ENCODE measurements at places on chromosomes 13 and 19.
A peak's percentile ranks its signal among the peaks of the same experiment; 100 is the strongest.

- DNase-seq: no peak
Measured at GRCh38 chr13:44809190-44809589, 180.1 kb downstream of the NUFIP1 start.

DNA sequence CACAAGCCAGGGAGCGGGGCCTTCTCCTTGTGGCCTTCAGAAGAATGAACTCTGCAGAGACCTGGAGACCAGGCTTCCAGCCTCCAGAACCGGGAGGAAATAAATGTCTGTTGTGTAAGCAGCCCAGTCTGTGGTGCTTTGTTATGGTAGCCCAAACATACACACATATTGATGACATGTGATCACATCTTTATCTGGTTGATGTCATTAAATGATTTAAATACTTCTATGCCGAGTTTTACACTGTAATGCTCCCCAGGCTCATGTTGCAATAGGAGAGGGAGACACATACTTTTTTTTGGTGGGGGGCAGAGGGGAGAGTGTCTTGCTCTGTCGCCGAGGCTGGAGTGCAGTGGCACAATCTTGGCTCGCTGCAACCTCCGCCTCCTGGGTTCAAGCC, 188.0 kb upstream of the IRS2 start:
- no peak for DNase-seq

DNA sequence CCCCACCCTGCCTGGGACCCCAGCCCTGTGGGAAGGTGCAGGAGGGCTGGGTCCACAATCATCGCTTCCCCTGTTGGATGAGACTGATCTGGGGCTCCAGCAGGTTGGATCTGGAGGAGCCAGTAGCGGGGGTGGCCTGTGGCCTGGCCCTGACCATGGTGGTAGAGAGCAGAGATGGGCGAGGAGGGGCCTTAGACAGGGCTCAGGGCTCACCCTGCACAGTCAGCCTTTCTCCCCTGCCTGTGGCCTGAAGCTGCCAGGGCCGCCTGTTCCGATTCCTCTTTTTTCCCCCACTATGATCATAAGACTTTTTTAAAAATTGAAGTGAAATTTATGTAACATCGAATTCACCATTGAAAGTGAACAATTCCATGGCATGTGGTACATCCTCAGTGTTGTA, 18.2 kb downstream of the SIN3B start:
- no peak for DNase-seq

- DNase-seq: no peak
Measured at GRCh38 chr13:96119921-96120320, 30.0 kb downstream of the HS6ST3 start.

DNA sequence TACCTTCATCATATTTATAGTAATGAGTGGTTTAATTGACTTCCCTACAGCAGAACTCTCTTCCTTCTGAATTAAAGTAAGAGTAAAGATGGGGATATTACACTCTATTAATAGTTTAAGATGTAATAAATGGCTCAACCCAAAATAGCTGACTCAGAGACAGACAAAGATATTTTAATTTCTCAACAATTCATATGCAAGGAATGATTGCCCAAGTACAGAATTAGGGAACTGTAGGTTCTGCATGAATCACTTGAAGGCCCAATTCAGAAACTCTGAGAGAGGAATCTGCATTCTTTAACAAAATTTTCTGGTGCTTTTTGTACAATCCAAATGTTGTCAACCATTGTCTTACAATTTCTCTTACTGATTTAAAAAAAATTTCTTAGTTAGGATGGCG, 42.9 kb upstream of the PCDH9 start:
- no peak for DNase-seq

- no peak for DNase-seq
Measured at GRCh38 chr19:32877323-32877912, 7.9 kb upstream of the SLC7A9 start.

DNA sequence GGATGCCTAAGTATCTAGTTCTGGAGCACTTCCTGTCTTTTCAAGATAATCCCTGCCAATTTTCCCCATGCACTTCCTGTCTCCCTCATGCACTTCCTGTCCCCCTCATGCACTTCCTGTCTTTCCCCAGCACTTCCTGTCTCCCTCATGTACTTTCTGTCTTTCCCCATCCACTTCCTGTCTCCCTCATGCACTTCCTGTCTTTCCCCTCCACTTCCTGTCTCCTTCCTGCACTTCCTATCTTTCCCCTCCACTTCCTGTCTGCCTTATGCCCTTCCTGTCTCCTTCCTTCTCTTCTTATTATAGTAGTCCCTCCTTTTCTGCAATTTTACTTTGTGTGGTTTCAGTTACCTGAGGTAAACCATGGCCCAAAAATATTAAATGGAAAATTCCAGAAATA, 3.0 kb upstream of the TNNT1 start:
- DNase-seq: no peak

DNA sequence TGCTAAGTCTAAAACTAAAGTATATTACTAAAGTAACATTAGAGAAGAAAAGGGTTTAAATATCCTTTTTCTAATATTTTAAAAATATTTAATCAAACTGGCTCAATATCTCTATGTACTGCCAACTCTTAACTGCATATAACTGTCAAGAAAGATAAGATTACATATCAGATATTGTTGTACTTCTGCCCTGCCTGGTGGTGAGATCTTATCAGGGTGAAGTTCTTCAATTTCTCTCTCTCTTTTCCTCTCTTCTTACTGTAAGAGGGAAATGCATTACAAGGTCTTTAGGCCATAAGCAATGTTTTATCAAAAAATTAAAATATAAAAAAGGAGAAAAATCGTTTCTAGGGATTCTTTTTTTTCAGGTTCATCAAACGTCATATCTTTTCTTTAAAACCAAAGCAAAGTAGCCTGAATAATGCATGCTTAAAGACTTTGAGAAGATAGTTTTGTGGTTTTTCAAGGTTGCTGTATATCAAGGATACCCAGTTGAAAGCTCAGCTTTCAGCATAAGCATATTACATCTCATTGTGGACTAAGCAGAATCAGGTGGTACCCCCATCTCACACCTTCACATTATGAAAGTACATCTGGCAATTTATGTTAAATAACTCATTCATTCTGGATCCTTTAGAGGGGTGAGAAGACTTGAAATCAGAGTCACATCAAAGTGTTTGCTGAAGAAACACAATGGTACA, 1625.7 kb upstream of the SLC10A2 start:
- no peak for DNase-seq

DNA sequence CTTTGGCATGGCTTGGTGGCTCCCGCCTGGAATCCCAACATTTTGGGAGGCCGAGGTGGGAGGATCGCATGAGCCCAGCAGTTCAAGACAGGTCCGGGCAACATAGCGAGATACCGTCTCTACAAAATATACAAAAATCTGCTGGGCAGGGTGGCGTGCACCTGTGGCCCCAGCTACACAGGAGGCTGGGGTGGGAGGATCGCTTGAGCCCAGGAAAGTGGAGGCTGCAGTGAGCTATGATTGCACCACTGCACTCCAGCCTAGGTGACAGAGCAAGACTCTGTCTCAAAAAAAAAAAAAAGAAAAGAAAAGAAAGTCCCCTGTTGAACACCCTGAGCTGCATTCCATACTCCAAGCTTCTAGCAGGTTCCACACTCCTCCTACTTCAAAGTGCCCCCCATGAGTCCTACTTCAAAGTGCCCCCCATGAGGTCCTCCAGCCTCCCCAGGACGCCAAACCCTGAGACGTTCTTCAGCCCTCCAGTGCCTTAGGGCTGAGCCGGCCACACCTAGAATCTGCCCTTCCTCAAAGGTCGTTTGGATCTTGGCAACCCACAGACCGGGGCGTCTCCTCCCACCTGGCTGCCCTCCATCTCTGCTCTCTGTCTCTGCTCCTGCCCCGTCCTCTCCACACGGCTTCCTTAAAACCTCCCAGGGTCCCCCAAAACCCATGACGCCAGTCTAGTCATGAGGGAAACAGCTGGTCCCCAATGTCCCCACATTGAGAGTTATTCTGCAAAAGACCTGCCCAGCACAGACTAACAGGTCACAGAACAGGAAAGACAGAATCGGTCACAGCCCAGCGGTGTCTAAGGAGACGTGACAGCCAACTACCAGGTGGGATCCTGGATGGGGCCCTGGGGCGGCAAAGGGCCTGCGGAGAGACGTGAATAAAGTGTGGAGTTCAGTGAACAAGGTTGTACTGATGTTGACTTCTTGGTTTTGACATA, 4.8 kb downstream of the TJP3 start:
- no peak for DNase-seq

GRCh38 chr13:34678154-34678553, 263.9 kb upstream of the NBEA start:
- peak; percentile 37 for DNase-seq

DNA sequence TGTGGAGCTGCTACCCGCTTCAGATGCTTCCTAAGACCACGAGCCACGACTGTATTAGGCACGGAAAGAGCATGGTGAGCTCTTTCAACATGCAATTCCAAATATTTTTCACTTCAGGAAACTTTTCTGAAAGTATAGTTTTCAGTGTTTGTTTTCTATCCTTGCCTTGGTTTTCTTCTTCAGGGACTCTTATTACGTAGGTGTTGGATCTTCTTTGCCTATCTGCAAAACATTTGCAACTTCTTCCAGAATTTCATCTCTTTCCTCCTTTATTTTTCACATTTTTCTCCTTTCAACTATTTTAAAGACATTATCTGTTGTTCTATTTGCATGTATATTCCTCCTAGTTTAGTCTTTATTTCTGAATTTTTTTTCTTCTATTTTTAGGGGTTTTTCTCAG, 148.9 kb upstream of the LSM14A start:
- no peak for DNase-seq

DNA sequence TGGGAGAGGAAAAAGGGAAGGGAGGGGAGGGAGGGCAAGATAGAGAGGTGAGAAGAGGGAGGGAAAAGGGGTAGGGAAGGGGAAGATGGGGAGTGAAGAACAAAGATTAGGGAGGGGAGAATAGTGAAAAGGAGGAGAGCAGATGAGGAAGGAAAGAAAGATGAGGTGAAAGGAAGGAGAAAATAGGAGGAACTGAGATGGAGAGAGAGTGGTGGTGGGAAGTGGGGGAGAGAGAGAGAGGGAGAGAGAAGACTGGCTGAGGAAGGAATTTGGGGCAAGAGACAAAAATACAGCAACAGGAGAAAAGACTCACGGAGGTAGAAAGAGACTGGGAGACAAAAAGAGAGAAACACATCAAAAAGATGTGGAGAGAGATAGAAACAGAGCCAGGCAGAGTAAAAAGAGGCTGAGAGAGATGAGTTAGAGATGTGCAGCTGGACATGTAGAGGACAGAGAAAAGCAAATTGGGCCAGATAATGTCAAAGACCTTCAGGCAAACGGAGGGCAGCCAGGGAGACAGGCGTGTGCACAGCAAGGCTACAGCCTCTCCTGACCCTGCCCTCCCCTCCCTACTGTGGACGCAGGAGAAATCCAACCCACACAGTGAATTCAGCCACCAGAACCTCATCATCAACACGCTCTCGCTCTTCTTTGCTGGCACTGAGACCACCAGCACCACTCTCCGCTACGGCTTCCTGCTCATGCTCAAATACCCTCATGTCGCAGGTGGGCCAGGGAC, 49.4 kb upstream of the CYP2B6 start:
- no peak for DNase-seq

DNA sequence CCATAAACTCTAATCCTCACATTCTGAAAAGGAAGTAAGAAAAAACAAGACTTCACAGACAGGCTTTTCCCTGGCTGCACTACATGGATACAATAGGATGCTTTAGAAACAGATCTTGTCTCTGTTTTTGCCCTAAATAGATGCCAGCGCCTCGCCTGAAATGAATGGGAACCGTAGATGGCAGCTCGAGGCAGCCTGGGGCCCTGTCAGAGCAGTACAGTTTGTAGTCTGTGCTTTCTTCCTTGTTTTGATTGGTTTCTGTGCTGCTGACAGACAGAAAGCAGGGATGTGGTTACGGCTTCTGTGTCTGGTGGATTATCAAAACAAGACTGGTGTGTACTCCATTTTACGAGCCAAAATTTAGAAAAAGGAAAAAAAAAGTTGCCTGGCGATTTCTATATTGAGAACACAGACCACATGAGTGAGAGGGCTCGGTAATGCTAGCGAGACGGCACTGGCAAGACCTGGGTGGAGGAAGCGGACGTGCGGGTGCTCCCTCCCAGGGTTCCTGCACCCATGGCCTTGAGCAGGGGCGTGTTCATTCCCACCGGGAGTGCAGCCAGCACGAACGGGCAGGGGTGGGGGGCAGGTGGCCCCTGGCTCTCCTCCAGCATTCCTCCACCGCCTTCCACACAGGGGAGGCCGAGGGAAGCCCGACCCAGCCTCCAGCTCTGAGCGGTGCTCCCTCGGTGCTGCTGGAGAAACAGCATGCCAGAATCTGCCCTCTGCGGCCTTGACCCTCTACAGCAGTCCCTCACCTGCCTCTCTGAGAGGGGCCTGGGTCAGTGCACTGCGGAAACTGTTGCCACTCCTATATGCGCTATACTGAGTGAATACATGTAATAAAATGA, 37.6 kb upstream of the C1QTNF9 start:
- DNase-seq: no peak

DNA sequence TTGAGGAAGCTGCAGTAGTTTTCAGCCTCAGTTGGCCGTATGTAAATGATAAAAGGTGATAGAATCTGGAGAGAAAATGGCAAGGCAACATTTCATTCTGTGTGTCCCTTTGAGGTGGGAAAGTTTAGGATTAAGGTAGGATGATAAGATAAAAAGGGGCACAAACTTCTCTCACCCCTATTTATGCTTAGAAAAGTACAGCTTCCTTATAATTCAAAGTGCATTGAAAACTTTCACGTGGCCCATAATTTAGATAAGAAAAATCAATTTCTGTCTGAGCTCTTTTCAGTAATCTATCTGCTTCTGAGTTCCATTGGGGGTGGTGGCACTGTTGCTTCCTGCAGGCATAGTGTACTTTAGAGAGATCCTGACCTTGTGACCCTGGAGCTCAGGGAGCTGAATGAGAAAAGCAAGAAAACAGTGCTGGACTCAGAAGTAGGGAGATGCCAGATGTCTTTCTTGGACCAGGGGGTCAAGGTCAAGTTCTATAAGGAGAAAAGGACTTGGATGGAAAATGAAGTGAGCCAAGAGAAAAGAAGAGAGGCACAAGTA, 187.3 kb downstream of the NDFIP2 start:
- no peak for DNase-seq

DNA sequence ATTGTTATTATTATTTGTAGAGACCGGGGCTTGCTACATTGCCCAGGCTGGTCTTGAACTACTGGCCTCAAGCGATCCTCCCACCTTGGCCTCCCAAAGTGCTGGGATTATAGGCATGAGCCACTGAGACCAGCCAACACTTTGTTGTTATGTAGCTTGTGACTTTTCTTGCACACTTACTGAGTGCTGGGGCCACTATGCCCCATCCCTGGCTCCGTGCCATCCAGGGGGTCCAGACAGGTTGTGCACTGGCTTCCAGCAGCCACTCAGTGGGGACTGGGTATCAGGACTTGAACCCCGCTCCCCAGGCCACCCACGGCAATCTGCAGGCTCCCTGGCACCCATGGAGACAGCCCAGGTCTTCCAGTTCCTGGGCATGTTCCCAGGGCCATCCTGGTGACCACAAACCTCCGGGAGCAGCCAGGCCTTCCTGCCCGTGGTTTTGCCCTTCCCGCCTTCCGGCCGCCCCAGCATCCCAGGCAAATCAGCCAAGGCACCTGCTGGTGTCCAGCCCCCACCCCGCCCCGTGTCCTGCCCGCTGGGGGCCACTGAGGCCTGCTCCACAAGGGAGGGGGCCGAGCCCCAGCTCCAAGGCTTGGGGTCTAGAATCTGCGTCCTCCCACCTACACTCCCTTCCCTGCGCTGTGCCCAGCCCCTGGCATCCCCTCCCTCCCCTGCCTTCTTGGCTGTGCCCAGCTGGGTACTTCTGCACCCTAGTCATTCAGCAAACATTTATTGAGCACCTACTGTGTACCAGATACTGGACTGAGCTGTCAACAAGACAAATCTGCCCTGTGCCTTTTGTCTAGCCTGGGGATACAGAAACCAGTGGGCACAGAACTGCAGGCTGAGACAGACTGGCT, 23.7 kb upstream of the SEMA6B start:
- peak; percentile 87 for DNase-seq

- DNase-seq: no peak
Measured at GRCh38 chr19:3392480-3392879, 26.1 kb downstream of the NFIC start.

Data from SW480 (cell line).